ENCODE measurements at places on chromosomes 1 and 21.

GRCh38 chr1:197842646-197843045 is 59.8 kb upstream of the C1orf53 start:
- DNase-seq = no peak

- DNase-seq = no peak
Measured at GRCh38 chr1:212698467-212699103, 1.1 kb downstream of the BATF3 start.

DNA sequence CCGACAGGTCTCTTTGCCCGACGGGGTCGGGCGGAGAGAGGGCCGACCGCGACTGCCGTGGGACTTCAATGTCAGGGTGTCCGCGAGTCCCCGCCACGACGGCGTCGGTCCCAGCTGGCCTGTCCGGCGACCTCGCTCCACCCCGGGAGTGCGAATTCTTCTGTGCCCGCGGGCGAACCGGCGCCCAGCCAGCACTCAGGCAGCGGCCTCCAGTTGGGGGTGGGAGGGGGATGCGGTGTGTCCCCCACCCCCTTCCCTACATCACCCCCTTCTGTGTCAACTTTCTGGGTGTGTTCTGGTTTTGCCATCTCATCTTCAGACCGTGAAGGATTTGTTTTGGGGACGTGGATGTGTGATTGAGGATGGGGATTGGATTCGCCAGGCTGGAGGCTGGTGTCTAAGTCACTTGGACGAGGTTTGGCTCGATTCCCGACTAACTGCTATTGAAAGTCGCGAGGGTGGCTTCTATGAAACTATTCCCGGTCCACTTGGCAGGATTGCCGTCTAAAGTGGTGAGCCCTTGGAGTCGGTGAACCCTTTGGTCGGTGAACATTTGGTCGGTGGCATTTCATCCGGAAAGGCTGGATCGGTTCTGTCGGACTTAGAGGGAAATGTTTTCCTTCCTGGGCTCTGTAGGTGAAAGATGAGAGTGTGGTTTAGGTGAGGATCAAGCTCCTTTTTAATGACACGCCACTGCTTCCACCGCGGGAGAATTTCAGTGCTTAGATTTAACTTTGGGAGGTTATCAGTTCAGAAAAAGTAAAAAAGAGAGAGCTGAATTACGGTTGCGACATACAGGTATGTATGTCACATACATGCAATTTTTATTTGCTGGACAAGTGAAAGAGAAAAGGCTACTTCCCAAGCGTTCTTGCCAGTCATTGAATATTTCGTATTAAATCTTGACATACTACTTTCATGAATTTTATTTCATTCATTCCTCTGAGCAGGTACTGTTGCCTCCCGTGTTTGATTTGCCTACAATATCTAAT is 771 bp downstream of the ABCD3 start:
- DNase-seq = no peak

DNA sequence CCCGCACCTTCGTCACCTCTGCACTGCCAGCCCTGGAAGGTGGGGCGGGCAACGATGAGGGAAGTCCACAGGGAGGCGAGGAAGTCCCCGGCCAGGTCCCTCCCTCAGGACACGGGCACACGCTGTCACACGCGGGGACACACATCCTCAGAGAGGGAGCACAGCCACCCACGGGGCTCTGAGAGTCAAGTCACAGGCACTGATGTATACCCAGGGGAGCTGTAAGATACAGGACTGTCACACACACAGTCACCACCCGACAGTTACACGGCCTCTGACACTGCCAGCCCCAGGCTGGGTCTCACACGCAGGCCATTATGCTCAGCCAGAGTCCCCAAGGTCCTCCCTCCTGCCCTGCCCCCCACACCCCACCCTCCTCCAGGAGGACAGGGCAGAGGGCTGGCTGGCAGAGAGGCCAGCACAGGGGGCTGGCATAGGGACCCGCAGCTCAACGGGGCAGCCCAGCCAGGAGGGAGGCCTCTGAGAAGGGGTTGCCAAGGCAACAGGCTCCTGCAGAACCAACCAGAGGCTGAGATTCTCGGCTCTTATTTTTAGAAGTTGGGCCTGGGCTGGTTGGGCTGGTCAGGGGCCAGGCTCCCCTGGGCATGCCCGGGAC is 17.7 kb upstream of the ADGRB2 start:
- no peak for DNase-seq

GRCh38 chr1:37143800-37144199 is 109.5 kb upstream of the GRIK3 start:
- DNase-seq = no peak

DNA sequence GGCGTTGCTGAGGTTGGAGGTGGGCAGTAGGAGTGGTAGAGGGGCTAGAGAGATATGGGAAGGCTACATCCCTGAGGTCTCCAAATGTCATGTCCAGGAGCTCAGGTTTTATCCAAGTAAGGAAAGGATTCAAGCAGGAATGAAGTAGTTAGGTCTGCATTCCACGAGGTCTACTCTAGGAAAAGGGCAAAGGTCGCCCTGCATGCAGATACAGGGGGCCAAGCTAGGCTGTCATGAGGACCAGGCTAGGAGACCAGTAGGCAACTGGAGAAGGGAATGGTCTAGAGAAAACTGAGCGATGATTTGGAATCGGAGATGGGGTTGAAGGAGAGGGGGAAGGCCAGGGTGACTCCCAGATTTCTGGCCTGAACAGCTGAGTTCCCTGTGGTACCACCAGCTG is 48.7 kb downstream of the IRF2BP2 start:
- no peak for DNase-seq

DNA sequence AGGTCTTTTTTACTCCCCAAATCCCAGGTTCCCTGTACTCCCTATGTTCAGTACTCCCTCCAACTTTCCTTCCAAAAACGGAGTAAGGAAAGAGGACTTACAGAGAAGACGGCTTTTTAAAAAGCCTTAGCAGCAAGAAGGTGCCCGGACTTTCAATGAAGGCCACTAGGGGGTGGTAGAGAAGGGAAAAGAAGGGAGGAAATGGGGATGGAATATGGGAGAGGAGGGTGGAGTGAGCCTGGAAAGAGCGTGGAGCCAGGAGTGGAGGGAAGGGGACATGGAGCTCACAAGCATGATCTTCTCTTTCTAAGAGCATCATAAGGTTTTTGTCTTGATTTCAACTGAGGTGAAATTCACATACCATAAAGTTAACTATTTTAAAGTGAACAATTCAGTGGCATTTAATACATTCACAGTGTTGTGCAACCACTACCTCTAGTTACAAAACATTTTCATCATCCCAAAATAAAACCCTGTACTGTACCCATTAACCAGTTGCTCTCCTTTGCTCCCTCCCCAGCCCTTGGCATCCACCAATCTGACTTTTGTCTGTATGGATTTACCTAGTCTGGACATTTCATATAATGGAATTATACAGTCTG is 129.9 kb downstream of the ZNF281 start:
- DNase-seq = no peak

GRCh38 chr1:23565776-23566175 is 6.5 kb upstream of the ID3 start:
- DNase-seq = no peak

DNA sequence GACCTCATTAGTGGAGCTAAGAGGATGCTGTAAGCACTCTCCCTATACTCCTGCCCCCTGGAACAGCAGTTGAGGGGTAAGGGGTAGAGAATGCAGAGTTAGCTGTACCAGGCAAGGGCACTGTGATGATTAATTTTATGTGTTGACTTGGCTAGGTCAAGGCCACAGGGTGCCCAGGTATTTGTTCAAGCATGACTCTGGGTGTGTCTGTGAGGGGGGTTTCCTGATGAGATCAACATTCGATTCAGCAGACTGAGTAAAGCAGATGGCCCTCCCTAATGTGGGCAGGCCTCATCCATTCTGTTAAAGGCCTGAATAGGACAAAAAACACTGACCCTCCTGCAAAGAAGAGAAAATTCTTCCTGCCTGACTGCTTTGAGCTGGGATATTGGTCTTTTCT is 110.8 kb downstream of the KCND3 start:
- DNase-seq = no peak

DNA sequence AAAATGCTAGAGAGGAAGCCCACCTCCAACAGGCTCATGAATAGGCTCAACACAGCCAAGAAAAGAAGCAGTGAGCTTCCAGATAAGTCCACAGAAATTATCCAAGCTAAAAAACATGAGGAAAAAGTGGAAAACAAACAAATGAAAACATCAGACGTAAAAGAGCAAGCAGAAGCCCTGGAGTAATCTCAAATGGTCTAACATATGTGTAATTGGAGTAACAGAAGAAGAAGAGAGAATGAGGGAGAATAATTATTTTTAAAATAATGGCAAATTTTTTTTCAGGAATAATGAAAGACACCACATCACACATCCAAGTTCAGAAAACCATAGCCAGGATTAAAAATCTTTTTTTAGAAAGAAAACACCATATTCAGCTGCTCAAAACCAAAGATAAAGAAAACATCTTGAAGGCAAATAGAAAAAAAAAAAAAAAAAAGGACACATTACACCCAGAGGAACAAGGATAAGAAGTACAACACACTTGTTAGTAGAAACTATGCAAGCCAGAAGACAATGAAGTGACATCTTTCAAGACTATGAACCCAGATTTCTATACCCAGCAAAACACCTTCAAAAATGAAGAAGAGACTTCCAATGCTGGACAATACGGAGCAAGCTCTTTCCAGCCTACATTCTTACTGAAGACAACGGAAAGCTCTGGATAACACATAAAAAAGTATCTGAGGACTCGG is 10.6 kb upstream of the SUMO3 start:
- no peak for DNase-seq

DNA sequence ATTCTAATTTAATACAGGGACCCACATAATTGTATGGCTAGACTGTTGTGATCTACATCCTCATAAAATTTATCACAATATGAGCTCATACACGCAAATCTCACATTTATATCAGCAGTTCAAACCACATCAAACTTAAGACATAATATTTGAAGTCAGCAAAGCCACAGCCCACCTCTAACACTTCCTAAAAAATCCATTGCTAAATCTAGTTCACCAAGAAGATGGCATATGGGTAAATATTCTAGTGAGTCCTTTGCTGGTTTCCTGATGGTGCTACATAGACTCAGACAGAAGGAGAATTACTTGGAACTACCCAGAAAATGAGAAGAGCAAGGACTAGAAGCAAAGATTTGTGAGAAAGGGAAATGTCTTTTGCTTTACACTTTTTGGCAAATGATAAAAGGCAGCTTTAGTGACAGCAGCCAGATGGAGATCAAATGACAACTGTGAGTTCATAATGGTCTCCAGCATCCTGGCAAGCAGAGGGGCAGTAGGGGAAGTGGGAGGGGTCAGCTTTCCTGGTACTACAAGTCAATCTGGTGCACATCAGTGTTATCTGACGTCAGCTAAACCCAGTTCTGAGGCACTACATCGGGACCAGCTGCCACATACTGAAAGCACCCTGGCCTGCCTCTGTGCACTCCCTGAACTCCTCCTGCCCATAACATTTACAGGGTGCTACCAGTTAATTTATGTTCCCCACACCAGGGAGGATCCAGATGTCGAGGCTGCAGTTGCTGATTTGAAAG is 10.6 kb upstream of the GADD45A start:
- peak; percentile 16 for DNase-seq

DNA sequence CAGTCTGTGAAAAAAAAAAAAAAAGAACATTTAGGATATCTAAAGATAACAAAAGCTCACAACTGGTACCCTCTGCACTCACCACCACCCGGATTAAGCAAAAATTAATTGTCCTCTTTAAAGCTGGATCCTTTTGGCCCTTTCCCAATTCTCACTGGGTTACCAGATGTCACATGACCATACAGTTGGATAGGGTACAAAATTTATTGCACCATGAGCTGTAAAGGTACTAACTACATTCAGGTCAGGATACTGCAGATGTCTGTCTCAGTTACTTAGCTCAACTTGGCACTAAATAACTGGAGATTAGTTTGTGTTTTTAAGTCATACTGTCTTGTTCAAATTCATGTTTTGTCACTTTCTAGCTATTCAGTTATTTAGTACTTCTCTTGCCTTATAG is 96.3 kb downstream of the GPATCH2 start:
- DNase-seq = no peak

GRCh38 chr1:162023547-162024501 is at the start of gene OLFML2B:
OLFML2B (minus strand) TSS chr1:162023869; CDS start chr1:162023430, 439 bp downstream.
- peak; percentile 21 for DNase-seq

DNA sequence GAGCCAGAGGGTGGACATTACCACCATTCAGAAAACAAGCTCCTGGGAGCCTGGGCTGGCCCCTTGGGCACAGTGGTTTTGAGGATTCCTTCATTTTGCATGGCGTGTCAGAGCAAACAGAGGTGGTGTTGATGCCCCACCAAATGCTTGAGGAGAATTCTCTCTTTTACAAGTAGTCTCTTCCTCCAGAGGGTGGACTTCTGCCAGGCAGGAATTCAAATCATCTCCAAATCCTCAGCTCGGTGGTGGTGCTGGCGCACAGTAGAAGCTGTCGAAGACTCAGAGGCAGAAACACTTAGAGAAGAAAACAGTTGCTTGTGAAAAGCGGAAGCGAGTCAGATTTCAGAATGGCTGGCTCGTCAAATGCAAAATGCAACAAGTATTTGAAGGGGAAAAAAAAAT is 3.4 kb upstream of the CHI3L1 start:
- no peak for DNase-seq

GRCh38 chr1:100353071-100353801 is 930 bp downstream of the CDC14A start:
- DNase-seq = peak; percentile 32

All from stimulated activated CD8-positive, alpha-beta memory T cell treated with anti-CD3 and anti-CD28 coated beads, Interleukin-15, amount 100 ng/mL, for 48 hours (primary cell).